ENCODE measurements at places on chromosomes 13 and 19.

- no peak for DNase-seq
These were observed 324.5 kb upstream of the NBEA start for GRCh38 chr13:34617473-34618083.

- DNase-seq = no peak
These were observed 160.0 kb downstream of the RBM26 start for GRCh38 chr13:79245937-79246577.

DNA sequence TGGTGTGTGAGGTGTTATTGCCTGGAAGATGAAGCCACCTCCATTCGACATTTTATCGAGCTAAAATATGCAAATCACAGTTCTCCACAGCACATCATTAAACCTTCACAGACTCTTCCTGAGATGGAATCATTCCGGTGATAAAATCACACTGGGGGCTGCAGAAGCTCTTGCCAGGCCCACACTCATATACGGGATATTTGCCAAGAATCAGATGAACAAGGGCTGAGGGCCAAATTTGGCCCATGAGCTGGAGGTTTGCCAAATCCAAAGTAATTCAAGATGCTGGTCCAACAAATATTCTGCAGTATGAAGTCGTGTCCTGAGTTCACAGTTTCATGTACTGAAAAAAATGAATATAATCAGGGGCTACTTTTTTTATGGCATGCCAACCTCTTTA, 16.7 kb upstream of the RXFP2 start:
- no peak for DNase-seq

DNA sequence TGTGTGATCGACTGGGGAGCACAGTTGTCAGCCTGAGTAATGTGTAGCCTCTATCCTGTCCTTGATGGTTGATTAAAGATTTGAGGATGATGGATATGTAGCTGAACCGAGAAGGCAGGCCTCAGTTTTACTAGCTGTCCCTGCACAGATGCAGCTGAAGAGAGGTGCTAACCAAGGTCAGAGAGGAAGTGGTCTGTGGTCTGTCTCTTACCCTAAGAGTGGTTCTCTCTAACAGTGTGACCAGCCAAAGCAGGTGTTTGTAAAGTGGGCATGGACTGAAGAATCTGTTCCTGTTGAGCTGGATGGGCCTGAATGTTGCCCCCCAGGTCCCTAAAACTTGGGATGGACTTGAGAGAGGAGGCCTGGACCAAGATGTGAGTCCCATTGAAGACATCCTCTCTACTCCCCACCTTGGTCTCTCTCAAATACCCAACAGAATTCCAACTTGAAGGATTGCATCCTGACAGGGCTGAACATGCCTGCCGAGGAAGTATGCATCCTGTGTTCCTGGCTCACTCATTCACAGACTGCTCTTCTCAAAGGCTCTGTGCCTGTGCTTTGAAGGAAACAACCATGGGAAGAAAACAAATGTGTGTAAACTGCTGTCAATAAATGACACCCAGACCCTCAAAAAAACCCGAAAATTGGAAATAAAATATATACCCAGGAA, 223.8 kb downstream of the MAB21L1 start:
- DNase-seq = no peak

DNA sequence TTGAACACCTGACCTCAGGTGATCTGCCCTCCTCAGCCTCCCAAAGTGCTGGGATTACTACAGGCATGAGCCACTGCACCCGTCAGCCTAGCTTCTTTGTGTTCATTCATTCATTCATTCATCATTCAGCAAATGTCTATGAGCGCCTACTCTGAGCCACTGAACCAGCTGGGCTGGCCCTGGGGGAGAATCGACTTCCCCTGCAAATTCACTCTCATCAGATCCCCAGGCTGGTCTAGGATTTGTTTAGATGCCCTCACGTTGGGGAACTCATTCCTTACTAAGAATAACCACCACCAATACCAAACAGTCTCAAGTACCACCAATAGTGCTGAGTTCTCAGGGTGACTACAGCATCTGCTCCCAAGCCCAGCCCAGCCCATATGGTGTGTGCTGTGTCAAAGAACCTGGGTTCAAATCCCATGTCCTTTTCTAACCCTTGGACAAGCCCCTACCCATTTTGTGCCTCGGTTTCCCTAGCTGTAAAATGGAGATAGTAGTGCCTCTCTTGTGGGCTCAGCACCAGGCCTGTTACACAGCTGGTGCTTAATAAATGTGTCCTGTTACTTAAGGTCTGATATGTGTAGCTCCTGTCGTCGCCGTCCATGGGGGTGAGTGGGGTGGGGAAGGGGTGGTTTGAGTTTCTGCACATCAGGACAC, 16.8 kb downstream of the NRTN start:
- no peak for DNase-seq

DNA sequence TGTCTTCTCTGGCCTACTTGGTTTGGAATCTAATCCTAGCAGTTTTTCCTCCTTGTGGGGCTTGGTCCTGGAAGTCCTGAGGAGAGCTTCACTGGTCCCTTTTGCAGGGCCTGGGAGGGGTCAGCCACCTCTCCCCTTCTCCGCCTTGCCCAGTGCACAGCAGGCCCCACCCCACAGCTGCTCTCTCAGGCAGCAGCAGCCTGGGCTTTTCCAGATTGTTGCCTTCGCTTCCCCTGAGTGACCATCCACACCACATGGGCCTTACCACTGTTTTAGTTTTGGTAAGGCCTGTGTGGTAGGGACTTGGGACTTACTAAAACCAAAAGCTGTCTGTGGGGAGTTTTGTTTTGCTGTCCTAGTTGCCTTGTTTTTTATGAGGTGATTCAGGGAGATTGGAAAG, 11.5 kb downstream of the MPHOSPH8 start:
- DNase-seq = no peak

- no peak for DNase-seq
These were observed 62.9 kb upstream of the KLHL1 start for GRCh38 chr13:70171151-70171550.

DNA sequence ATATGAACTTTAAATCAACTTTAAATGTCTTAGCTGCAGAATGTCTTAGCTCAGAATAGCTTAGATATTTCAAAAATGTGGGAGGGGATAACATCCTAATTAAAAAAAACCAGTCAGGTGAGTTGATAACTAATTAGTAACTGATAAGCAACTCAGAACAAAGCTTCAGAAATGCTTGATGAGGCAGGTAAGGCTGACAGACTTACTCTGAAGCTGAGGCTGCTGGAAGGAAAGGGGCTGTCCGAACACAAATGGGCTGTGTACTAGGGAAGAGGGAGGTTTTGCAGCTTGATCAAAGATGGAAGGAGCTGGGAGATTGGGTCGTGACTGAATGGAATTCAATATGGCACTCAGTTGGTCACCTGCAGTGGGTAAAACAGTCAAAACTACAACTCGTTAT, 91.2 kb upstream of the FBXL3 start:
- DNase-seq = no peak

GRCh38 chr19:43820098-43820883, 6.8 kb upstream of the ZNF283 start:
- DNase-seq = peak; percentile 54

GRCh38 chr19:5225486-5226345, 114.9 kb downstream of the PTPRS start:
- no peak for DNase-seq

DNA sequence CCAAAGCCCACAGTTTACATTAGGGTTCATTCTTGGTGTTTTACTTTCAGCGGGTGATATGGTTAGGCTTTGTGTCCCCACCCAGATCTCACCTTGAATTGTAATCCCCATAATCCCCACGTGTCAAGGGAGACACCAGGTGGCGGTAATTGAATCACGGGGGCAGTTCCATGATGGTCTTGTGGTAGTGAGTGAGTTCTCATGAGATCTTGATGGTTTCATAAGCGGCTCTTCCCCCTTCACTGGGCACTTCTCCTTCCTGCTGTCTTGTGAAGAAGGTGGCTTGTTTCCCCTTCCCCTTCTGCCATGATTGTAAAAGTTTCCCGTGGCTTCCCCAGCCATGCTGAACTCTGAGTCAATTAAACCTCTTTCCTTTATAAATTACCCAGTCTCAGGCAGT, 12.0 kb downstream of the FPR2 start:
- peak; percentile 91 for DNase-seq

GRCh38 chr13:105007166-105007808, 1528.2 kb downstream of the EFNB2 start:
- no peak for DNase-seq

DNA sequence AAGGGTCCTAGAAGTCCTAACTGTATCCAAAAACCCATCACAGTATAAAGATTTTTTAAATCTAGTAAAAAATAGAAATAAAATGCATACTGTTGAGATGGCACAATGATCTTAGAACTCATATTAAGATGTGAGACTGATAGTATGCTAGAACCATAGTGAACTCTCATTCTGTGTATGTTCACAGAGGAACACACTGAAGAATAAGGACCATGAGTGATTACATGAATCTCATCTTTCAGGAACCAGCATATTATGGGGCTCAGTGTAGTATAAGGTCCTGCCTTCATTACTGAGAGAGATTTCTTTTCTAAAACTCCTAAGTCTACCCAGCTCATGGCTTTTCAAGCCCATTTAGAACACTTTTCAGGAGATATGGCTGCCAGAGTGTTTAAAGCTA, 59.8 kb upstream of the RFC3 start:
- DNase-seq = no peak
